ENCODE measurements at places on chromosomes 3 and 15.
A peak's percentile ranks its signal among the peaks of the same experiment; 100 is the strongest.

DNA sequence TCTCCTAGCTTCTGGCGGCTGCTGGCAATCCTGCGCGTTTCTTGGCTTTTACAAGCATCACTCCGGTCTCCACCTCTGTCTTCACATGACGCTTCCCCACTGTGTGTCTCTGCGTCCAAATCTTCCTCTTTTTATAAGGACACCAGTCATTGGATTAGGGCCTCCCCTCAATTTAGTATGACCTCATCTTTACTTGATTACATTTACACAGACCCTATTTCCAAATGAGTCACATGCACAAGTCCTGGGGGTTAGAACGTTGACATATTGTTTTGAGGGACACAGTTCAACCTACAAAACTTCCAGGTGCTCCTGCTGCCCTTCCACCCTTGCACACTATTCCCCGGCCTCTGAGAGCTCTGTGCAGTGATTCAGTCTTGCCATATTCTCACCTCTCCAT is 215.3 kb downstream of the OPA1 start:
- DNase-seq = no peak

GRCh38 chr3:136804813-136805212 is 14.1 kb upstream of the SLC35G2 start:
- no peak for DNase-seq

DNA sequence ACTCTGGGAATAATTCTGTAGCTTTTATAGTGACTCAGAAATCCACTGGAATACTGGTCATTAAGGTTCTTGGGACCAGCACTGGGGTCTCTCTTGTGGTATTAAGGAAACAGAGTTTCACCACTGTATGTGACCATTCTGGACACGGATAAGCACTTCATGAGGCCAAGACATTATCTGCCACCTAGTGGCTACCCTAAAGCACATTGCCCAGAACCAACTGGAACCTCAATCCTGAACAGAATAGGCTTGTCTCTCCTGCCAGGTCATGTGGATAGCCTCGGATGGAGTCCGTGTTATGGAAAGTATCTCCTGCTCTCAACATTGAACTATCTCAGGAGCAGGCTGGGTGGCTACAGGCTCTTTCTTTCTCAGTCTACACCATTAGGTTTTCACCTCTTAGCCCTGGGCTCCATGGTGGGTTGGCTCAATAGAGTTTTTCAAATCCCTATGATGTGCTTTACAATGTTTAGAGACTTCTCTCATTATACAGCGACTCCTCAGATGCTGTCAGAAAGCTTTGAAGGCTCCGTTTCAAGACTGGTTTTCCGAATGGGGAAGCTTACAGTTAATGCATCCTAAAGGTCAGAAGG is 167.6 kb upstream of the ST8SIA2 start:
- peak; percentile 5 for DNase-seq

- DNase-seq = no peak
Measured at GRCh38 chr3:45773072-45773471, 23.3 kb downstream of the SLC6A20 start.

- DNase-seq = no peak
Measured at GRCh38 chr3:59249698-59250361, 200.0 kb upstream of the CFAP20DC start.

- peak; percentile 66 for DNase-seq
Measured at GRCh38 chr3:71584394-71585011, 975 bp upstream of the FOXP1 start.

DNA sequence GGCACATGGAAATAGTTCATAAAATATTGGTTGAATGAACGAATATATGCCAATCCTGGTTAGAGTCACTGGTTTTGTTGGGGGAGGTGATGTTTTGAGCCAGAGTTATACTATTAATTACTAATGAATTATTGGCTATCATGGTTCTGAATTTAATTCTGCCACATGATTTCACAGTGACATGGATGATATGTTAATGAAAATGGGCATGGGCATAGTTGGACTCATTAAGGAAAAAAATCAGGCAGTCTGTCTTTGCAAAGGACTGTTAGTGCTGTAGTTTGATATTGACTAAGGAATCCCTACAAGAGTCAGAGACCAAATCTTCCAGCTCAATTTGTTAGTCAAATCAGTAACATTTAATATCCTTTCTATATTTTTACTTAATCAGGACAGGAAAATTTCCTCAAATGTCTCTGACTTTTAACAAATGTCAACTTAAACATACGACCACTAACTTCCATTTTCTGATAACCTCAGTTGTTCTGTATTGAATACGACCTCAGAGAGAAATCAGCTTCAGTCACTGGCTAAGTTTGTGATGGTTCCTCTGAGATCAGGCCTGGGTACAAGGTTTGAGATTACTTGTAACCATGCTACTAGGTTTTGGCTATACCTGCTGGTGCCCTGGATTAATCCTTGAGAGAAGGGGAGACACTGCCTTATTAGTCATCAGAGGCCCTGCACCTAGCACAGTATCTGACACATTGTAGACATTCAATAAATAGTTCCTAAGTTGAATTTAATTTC is 13.3 kb downstream of the NFKBIZ start:
- DNase-seq = no peak

DNA sequence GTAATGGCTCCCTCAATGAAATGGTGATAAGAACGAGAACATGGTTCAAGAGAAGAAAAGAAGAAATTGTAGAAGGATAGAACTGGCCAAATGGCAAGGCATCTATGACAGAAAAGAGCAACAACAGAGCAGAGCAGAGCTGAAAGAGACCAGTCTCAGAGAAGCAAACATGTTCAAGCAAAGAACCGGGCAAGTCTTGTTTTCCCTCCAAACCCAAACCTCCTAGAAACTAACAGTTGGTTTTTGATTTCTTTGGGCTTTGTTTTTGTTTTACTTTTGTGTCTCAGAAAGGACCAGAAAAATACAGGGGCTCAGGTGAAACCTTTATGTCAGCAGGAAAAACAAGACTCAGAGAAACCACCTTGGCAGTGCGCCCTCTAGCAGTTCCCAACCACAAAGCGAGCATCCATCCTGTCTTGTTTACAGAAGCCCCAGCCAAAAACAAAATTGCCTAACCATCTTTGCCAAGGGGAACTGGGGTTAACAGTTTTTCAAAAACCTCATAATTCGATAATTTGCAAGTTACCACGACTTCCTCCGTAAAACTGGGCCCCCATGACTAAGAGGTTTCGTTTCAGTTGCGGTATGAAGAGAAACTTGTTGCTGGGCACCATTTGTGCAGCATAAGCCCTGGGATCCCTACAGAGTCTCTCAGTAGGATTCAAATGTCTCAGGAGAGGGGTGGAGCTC is 159.2 kb upstream of the SLC24A5 start:
- DNase-seq = no peak

- no peak for DNase-seq
Measured at GRCh38 chr15:77582763-77583162, 49.9 kb downstream of the LINGO1 start.

GRCh38 chr15:66294157-66294931 is 976 bp downstream of the DIS3L start:
- peak; percentile 89 for DNase-seq

DNA sequence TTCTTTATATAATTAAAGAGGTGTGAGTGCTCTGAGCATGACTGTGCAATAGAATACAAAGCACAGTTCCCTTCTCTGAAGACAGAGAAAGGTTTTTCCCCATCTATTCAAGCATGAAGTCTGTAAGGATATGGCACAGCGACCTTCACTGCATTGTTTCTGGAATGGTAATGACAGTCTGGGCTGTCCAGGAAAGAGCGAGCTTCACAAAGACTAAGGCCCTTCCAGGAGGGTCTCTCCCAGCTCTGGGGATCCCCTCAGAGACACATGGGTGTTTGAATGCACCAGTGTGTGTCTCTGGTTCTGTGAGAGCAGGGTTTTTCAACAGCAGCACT is 179.9 kb upstream of the NR2E3 start:
- no peak for DNase-seq

GRCh38 chr3:46266598-46266997 is 24.3 kb downstream of the CCR3 start:
- DNase-seq = no peak

- DNase-seq = no peak
Measured at GRCh38 chr3:34239287-34239686, 440.9 kb downstream of the PDCD6IP start.

DNA sequence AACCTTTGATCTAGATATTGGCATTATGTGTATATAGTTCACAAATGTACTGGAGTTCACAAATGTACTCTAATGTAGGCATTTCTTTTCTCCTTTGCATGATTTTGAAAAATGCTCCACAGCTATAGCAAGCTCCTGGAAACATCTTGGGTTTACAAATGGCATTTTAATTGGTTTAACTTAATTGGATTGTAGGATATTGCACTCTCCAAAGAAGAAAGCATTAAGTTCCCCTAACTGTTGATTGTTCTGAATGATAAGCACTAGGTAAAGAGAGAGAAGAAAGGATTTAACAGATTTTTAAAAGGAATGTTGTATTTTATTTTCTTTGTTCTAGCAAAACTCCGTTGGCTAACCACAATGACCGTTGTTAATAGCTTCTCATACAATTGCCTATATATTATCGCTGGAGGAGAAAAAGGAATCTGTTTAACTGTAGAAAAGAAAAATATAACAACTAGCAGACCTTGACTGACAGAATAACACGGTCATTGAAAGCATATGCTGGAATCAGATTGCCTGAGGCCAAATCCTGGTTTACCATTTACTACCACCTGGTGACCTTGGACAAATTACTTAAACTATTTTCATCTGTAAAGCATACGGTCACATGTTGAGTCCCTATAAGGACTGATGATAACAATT is 170.8 kb downstream of the PEX5L start:
- no peak for DNase-seq

DNA sequence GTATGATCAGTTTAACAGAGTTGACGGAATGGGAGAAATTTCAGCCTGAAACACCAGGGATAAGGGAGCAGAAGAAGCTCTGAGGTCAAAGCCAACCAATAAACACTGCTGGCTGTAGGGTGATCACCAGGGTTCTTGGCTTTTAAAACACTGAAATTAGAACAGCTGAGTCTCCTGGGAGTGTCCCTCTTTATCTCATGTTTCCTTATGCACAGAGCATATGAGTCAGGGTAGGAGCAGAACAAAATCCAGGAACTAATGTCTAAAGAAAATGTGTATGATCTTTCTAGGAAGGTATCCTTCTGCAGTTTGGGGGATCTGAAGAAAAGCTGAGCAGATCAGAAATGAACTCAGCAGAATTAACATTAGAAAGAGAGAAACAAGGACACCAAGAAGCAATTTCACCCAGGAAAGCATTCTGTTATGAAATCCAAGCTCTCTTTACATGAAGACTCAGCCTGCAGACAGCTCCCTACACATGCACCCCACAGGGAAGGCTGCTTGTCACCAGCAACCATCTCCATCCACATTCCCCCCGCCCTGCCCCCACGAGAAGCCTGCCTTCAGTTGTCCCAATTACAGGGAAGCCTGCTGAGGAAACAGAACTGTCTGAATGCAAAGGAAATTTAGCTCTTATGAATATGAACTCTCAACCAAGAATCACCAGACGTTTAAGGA is 469.7 kb downstream of the PDCD6IP start:
- DNase-seq = peak; percentile 21

- DNase-seq = no peak
Measured at GRCh38 chr3:42886294-42886822, 10.7 kb upstream of the CYP8B1 start.
